ENCODE measurements at places on chromosomes 1 and 21.
A peak's percentile ranks its signal among the peaks of the same experiment; 100 is the strongest.

DNA sequence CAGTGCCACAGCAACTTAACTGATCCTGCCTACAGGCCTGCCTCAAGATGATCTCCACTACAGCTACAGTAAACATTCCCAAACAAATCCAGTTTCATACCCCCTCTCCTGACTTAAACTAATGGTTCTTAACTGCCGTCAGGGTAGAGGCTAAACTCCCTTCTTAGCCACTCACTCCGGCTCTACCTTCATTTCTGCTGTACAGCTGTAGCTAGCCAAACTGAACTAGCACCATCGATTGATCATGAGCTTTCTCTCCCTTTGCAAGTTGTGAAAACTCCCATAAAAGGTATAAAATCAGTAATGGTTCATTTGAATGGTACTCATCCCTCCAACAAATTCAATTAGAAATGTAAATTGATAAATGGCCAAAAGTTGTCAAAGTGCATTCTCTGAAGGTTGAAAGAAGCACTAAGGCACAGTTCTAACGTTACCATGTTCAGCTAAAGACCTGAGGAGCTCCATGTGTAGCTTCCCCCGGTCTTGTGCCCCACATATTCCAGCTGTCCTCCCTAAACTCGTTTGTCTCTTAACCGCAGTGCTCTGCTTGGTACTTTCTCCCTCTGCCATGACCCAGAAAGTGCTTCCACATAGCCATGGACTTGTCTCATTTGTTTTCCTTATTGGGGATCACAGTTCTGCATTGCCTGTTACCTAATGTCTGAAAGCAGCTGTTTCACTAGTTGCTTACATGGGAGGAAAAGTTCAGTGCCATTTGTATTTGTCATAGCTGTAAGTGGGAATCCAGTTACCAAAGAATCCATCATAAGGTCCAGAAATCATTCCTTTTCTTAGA is 49.8 kb downstream of the DHX9 start:
- peak; percentile 16 for DNase-seq

DNA sequence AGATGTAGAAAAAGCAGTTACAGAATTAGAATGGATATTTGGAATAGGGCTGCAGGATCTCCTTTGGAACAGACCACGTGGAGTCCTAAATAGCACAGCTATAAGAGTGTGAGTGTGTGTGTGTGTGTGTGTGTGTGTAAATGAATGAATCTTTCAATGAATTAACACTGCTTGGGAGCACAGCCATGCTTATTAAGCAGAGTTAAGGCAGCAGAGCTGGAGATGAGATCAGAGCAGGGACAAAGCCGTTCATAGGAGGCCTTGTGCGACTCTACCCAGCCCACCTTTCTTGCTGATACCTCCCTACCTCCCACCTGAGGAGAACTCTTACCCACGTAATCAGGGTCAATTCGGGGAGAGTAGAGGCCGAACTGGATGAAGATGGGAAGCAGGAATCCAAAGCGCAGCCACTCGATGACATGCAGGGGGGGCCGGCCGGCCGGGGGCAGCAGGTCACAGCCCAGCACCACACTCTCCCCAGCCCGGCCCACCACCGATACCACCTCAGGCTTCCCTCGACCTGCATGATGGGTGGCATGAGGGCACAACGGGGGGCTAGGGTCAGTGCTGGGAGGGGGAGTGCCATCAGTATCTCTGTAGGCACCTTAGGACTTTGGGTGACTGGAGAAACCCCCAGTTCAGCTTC is 2.7 kb downstream of the IGSF9 start:
- no peak for DNase-seq

DNA sequence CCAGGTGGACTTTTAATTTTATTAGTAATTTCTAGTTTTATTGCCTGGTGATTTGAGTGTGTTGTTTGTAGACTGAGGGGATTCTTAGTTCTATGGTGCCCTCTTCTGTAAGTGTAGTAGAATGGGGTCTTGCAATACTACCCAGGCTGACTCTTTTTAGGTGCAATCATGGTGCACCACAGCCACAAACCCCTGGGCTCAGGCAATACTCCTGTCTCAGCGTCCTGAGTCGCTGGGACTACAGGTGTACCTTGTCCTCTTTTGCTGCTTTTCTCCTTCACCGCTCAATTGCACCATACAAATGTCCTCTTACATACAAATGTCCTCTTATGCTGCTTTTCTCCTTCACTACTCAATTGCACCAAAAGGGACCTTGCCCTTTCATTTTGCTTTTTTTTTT is 43.1 kb downstream of the SCP2 start:
- DNase-seq, result no peak

DNA sequence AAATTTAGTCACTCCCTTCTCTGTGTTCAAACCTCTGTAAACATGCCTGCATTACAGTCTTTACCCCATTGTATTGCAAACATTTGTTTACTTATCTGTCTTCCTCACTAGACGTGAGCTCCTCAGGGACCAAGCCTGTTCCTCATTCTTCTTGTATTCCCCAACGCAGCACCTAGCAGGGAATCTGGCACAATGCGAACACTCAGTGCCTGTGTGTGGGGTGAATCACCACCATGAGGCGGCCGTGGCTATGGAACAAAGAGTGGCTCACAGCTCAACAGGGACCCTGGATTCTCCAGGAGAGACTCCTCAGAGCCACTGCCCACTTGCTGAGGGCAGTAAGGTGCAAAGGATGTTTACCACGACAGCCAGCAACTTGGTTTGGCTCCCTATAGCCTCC is 95.9 kb downstream of the DDX20 start:
- DNase-seq, result no peak
